Prostate gland (tissue), 2 donors: ENCODE measurements at places on chromosomes 11 and 22. TPM values are rescaled to one million over a fixed set of nuclear protein-coding genes. Genes with fewer than 3 reads are reported as not detected.

Gene OR51B5
- 2.5 TPM for total RNA-seq

Gene MS4A4A
- 10.6 TPM for total RNA-seq

Gene GLB1L3
- 14.5 TPM for total RNA-seq

Gene FOLR2
- total RNA-seq, result 0.87 TPM

Gene MS4A6A
- 13.4 TPM for total RNA-seq

Gene HEPN1
- total RNA-seq, result not detected

Gene LMO2
- 25.0 TPM for total RNA-seq

DNA sequence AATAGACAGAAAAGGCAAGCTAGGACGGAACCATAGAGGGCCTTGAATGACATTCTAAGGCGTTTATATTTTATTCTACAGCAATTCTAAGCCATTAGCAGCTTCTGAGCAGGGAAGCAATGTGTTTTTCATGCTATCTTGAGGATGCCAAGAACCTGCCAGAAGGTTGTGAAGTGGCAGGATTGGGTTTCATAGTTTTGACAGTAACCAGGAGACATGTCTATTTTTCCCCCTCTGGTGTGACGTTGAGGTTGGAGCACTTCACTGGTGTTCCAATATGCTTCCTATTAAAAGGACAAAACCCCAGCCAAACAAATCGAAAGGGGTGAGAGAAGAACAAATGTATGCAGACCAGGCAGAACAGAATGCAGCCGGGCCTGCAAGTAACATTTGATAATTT lies 148.2 kb downstream of the SPATA19 start:
- no peaks in the 10 kb centered on the region for H3K4me1 ChIP-seq
- no peaks in the 10 kb centered on the region for H3K27me3 ChIP-seq
- no peak for DNase-seq
- H3K36me3 ChIP-seq, result no peaks in the 10 kb centered on the region

- no peak for DNase-seq
- no peaks in the 10 kb centered on the region for H3K4me1 ChIP-seq
- H3K36me3 ChIP-seq, result no peaks in the 10 kb centered on the region
- no peak overlapping the region for H3K27ac ChIP-seq
- no peaks in the 10 kb centered on the region for H3K27me3 ChIP-seq
- H3K4me3 ChIP-seq, result no peak overlapping the region
Measured at GRCh38 chr11:95255251-95256145, 24.5 kb upstream of the SESN3 start.

DNA sequence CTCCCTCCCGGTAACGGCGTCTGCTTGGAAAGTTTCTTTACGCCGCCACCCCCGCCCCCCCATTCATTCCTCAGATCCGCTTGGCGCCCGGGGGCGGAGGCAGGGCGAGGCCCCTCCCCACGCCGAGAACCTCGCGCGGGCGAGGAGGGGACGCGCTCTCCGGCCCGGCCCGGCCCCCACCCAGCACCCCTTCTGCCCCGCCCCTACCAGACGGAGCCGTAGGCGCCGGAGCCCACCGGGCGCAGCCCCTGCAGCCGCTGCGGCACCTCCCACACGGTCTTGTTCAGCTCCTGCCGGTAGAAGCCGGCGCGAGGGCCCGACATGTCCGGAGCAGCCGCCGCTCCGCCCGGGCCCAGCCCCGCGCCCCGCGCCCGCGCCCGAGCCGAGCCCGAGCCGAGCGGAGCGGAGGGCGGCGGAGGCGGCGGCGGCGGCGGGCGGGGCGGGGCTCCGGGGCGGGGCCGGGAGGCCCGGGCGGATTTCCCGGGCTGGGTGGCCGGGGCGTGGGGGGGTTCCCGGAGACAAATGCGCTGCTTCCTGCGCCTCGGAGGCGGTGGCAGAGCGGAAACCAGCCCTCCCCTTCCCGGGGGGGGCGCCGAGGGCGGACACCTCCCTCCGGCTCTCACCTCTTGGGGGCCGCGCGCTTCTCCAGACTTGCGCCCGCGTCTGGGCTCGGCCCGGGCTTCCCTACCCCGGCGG lies at the start of gene MAPK11:
Gene MAPK11, minus strand, starts transcription at position 411 of the 696 bp plus-strand sequence. Its CDS starts 88 bp downstream, at position 323.
- H3K4me3 ChIP-seq, result peak within 1 kb of the TSS; percentile 53
- H3K27ac ChIP-seq, result peak within 1 kb of the TSS; percentile 75
- H3K4me1 ChIP-seq, result peaks cover 22% of the 10 kb centered on the region

DNA sequence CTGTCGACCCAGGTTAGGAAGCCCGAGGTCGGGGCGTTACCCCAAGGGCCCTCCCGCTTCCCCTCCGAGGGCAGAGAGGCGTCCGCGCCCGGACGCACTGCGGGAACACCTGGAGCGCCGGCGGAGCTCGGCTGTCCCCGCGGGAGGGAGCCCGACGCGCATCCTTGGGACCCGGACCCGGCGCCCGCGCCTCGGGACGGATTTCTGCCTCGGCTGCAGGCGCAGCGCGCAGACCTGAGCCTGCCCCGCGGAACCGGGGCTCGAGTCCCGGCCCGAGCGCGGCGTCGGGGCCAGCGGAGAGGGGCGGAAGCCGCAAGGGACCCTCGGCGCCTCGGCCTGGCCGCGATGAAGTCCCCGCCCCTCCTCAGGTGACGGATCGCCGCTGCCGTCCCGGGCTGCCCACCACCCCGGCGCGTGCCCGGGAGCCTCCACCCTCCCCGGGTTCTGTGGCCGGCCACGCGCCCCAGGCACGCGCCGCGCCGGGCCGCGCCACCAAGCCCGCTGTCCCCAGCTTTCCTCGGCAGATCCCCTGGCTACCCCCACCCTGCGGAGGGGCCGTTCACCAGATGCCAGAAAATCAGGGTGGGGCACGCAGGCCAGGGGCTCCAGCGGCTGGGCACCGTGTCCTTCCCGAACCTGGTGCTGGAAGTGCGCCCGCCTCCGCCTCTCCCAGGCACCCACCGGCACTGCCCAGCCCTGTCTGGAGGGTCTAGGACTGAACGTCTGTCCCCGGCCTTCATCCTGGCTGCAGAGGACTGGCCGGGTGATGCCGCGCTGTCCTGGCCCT lies 410 bp downstream of the GLB1L3 start:
- peak overlapping the region; percentile 86 for H3K27ac ChIP-seq
- H3K4me1 ChIP-seq, result no peaks in the 10 kb centered on the region
- no peaks in the 10 kb centered on the region for H3K27me3 ChIP-seq
- H3K36me3 ChIP-seq, result no peaks in the 10 kb centered on the region
- no peak for DNase-seq
- peak overlapping the region; percentile 42 for H3K4me3 ChIP-seq

DNA sequence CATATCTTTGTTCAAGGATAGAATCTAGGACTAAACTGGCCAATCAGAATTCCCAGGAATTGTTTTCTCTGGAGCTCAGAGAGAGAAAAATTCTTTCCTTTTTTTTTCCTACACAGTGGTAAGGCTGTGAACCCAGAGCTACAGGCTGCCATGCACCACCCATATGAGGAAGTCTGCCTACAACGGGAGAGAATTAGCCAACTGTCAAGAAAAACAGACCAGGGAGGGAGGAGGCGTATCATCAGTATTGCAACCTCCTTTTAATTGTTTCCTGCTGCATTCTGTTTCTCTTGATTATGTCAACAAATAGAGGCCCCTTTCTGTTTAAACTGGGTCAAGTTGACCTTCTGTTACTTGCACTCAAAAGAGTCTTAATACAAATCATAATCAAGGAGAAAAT lies 176.5 kb upstream of the UBASH3B start:
- no peak for DNase-seq
- H3K4me3 ChIP-seq, result no peak overlapping the region
- H3K27me3 ChIP-seq, result no peaks in the 10 kb centered on the region

- H3K4me3 ChIP-seq, result no peak overlapping the region
- H3K36me3 ChIP-seq, result no peaks in the 10 kb centered on the region
- H3K27me3 ChIP-seq, result no peaks in the 10 kb centered on the region
- no peak for DNase-seq
- no peak overlapping the region for H3K27ac ChIP-seq
Measured at GRCh38 chr11:45936511-45937054, 14.1 kb downstream of the LARGE2 start.

GRCh38 chr11:30254307-30255298 lies 23.8 kb downstream of the FSHB start:
- H3K36me3 ChIP-seq, result no peaks in the 10 kb centered on the region
- no peak for DNase-seq
- H3K27me3 ChIP-seq, result no peaks in the 10 kb centered on the region
- H3K27ac ChIP-seq, result no peak overlapping the region

GRCh38 chr22:38074181-38075104 lies 9.5 kb downstream of the SLC16A8 start:
- peaks cover 27% of the 10 kb centered on the region for H3K36me3 ChIP-seq
- H3K4me3 ChIP-seq, result no peak overlapping the region
- no peaks in the 10 kb centered on the region for H3K27me3 ChIP-seq

GRCh38 chr22:49153921-49154320 lies 673.8 kb downstream of the BRD1 start:
- DNase-seq, result no peak
- no peak overlapping the region for H3K4me3 ChIP-seq
- H3K4me1 ChIP-seq, result no peaks in the 10 kb centered on the region

DNA sequence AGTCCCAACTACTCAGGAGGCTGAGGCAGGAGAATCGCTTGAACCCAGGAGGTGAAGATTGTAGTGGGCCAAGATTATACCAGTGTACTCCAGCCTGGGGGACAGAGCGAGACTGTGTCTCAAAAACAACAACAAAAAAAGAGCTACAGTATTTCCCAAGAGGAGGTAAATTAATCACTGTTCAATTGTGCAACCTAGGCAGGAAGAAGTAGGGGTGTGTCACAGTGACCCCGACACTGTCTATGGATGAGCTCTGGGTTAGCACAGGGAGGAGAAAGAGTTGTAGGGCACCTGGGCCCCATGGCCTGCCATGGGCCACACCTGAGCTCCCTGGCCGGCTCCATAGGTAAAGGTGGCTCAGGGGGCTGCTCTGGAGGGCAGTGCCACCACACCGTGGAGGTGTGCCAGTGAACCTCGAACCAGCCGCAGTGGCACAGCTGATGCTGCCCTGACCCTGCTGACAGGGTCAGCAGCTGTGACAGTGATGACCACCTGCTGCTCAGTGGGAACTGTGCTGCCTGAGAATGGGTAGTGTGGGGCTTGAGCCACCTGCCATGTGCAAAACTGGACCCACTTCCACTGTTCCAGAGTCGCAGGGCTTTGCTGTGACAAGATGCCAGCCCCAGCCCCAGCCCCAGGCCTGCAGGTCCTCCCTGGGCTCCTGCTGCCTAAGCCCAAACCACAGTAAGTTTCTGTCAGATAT lies 84.0 kb upstream of the PITPNB start:
- H3K27me3 ChIP-seq, result no peaks in the 10 kb centered on the region
- no peak overlapping the region for H3K27ac ChIP-seq
- H3K4me3 ChIP-seq, result no peak overlapping the region
- no peaks in the 10 kb centered on the region for H3K4me1 ChIP-seq
- no peak for DNase-seq

DNA sequence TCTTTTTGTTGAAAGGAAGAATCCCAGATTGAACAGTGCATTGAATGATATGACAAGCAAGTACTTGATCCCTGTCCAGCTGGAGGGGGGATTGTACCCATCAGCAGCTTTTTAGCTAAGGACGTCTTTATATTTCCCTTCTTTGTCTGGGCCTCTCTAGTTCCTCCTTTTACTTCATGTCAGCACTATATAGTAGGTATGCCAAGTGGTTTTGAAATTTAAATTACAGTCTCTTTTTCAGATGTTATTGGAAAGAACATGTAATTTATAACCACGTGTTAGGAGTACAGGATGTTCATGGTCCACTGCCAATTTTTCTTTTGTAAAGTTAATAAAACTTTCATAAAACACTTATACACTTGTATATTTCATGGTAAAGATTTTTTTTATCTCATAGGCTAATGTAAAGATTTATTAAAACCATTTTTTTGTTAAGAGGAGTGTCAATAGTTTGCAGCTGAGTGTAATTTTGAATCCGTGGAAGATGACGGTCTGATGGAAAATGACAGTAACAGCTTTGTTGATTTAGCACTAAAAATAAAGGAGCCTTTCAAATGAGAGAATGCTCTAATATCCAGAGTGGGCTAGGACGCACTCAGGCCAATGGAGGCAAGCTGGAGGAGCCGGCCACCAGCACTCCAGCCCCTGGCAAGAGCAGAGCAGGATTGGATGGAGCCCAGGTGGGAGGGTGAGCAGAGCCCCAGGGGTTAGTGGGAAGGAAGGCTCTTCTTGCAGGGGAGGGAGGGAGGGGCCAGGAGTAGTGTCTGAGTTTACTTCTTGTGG lies 488.3 kb downstream of the INSC start:
- DNase-seq, result no peak
- no peaks in the 10 kb centered on the region for H3K36me3 ChIP-seq
- no peak overlapping the region for H3K4me3 ChIP-seq
- no peaks in the 10 kb centered on the region for H3K27me3 ChIP-seq
- no peak overlapping the region for H3K27ac ChIP-seq

- H3K4me1 ChIP-seq, result no peaks in the 10 kb centered on the region
- no peak for DNase-seq
- H3K4me3 ChIP-seq, result no peak overlapping the region
- H3K27me3 ChIP-seq, result no peaks in the 10 kb centered on the region
Measured at GRCh38 chr22:38738475-38739070, 17.2 kb downstream of the SUN2 start.

GRCh38 chr11:17590463-17590862 lies 43.4 kb downstream of the OTOG start:
- no peaks in the 10 kb centered on the region for H3K4me1 ChIP-seq
- peaks cover 4% of the 10 kb centered on the region for H3K27me3 ChIP-seq
- H3K27ac ChIP-seq, result no peak overlapping the region
- no peaks in the 10 kb centered on the region for H3K36me3 ChIP-seq
- no peak for DNase-seq

DNA sequence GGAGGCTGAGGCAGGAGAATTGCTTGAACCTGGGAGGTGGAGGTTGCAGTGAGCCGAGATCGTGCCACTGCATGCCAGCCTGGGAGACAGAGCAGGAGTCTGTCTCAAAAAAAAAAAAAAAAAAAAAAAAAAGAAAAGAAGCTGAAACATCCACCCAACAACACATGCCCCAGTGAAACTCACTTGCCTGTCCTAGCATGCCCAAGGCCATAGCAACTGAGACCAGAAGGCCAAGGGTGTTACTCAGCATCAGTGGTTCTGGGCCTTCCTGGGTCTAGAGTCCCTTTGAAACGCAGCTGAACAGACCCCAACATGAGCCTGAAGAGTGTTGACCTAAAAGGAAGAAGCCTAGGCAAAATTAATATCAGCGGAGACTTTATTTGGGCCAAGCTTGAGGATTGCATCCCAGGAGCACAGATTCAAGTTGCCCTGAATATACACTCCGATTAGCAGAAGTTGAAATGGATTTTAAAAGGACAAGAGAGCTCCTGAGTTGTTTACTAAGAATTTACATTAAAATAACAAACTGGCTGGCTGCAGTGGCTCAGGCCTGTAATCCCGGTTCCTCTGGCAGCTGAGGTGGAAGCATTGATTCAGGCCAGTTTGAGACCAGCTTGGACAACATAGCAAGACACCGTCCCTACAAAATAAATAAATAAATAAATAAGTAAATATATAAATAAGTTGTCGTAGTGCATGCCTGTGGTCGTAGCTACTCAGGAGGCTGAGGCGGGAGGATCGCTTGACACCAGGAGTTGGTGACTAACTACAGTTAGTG lies 7.0 kb downstream of the PRDX5 start:
- peak; percentile 65 for DNase-seq
- H3K27me3 ChIP-seq, result no peaks in the 10 kb centered on the region
- H3K36me3 ChIP-seq, result no peaks in the 10 kb centered on the region
- no peak overlapping the region for H3K4me3 ChIP-seq
- peak overlapping the region; percentile 49 for H3K27ac ChIP-seq
- peaks cover 2% of the 10 kb centered on the region for H3K4me1 ChIP-seq
